Naive B cell (primary cell): ENCODE measurements at places on chromosomes 1 and 21. TPM values are rescaled to one million over a fixed set of nuclear protein-coding genes. Genes with fewer than 3 reads are reported as not detected.

DNA sequence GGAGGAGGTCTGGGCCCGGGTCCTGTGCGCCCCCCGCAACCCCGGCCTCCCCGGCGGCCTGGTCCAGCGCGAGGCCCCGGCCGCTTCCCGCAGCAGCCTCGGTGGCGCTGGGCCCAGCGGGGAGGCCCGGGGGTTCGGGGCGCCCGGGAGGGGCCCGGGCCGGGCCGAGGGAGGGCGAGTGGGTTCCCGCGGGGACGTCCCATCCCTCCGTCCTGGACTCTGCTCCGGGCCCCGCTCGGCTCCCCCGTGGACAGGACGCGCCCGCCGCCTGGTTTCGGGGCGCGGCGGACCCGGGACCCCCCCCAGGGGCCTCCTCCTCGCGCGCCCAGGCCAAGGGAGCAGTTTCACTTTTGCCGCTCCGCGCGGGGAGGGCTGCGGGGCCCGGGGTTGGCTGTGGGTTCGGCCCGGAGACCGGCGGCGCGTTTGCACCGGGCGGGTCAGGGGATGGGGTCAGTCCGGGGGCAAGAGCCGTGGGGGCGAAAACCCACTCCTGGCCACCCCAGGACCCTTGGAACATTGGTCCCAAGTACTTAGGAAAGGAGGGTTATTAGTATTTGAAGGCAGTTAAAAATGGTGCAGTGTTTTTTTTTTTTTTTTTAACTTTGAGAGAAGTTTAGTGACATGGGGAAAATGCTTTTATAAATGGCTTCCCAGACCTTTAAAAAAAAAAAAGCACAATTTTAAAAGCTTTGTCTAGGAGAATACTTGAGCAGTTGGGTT, 677 bp downstream of the AGPAT3 start:
- H3K4me3 ChIP-seq = peak overlapping the region; percentile 91
- no peak overlapping the region for H3K27ac ChIP-seq
- H3K4me1 ChIP-seq = peaks cover 51% of the 10 kb centered on the region
- DNase-seq = peak; percentile 60
- H3K27me3 ChIP-seq = no peaks in the 10 kb centered on the region

GRCh38 chr21:44912158-44912473, 8.6 kb downstream of the ITGB2 start:
- H3K4me1 ChIP-seq = peaks cover 57% of the 10 kb centered on the region
- peaks cover 5% of the 10 kb centered on the region for H3K36me3 ChIP-seq
- peak overlapping the region; percentile 82 for H3K27ac ChIP-seq
- no peaks in the 10 kb centered on the region for H3K27me3 ChIP-seq
- H3K4me3 ChIP-seq = peak overlapping the region; percentile 74

GRCh38 chr1:19363536-19364152, 51.5 kb downstream of the SLC66A1 start:
- no peak overlapping the region for H3K27ac ChIP-seq
- H3K4me3 ChIP-seq = no peak overlapping the region
- H3K4me1 ChIP-seq = peaks cover 16% of the 10 kb centered on the region
- no peaks in the 10 kb centered on the region for H3K27me3 ChIP-seq

GRCh38 chr21:29407571-29407970, 108.8 kb downstream of the BACH1 start:
- H3K27ac ChIP-seq = peak overlapping the region; percentile 58
- peaks cover 6% of the 10 kb centered on the region for H3K4me1 ChIP-seq
- H3K27me3 ChIP-seq = no peaks in the 10 kb centered on the region
- no peak overlapping the region for H3K4me3 ChIP-seq
- H3K36me3 ChIP-seq = no peaks in the 10 kb centered on the region
- DNase-seq = no peak

The SMPDL3B gene
- polyA plus RNA-seq = not detected

The PADI1 gene
- not detected for polyA plus RNA-seq

DNA sequence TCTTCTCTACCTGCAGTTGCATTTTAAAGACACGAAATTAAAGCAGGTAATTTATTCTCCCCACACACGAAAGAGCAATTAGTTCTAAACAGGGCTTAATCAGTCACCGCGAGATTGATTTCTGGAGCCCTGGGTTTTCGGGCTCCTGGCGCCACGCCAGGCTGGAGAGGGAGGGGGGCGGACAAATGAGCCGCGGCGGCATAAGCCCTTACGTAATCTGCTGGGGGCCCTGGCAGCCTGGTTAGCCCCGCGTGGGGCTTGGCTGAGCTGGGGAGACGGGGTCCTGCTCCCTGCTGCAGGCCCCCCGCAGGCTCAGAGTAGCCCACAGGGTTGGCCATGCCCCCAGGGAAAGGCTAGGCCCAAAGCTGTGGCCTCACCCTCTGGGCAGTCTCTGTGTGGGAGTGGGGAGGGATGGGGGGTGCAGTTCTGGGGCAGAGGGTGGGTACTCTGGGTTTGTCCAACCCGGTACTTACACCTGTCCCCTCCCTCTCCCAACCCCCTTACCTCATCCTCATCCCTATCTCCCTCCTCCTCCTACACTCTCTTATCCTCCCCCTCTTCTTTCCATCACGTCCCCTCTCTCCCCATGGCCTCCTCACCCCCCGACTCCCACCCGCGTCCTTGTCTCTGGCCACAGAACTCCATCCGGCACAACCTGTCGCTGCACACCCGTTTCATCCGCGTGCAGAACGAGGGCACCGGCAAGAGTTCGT, 19.9 kb downstream of the FOXO6 start:
- peaks cover 56% of the 10 kb centered on the region for H3K27me3 ChIP-seq
- peak overlapping the region; percentile 95 for H3K4me3 ChIP-seq
- peaks cover 5% of the 10 kb centered on the region for H3K36me3 ChIP-seq
- peaks cover 31% of the 10 kb centered on the region for H3K4me1 ChIP-seq
- DNase-seq = no peak

The SLC2A1 gene
- polyA plus RNA-seq = 58.4 TPM

DNA sequence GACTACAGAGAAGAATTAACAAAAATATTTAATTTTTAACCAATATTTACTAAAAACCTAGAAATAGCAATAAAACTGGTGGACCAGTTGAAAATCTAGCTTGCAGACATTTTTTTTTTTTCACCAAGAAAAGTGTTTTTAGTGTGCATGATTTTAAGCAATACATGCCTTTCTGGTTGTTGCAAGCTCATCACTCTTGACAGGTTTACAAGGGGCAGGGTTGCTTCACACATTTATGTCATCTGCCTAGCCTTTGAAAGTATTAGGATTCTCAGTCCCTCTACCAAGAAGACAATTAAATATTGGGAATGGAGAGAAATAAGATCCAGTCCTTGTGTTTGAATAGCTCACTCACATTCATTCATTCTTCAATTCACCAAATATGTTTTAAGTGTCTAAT, 53.8 kb upstream of the LYPLAL1 start:
- peaks cover 10% of the 10 kb centered on the region for H3K27me3 ChIP-seq
- no peak overlapping the region for H3K4me3 ChIP-seq
- no peak overlapping the region for H3K27ac ChIP-seq

The UBL4B gene
- not detected for polyA plus RNA-seq

The MSH4 gene
- not detected for polyA plus RNA-seq

DNA sequence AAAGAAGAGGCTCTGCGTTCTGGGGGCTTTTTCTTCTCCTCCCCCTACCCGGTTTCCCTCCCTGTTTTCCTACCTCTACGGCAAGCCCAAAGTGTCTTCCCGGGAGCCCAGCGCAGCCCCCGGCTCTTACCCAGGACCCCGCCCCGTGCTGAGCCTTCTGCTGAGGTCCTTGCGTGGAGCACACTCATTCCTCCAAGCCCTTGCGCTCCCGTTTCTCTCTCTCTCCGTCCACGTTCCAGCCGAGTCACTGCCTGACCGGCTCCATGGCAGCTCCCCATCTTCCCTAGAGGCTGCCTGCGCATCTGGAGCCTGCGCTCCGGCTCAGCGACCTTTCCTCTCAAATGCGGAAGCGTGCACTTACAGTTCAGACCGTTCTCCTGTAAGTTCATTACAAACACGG, 24.9 kb upstream of the PDXK start:
- H3K27ac ChIP-seq = no peak overlapping the region
- no peaks in the 10 kb centered on the region for H3K4me1 ChIP-seq
- H3K36me3 ChIP-seq = peaks cover 18% of the 10 kb centered on the region
- H3K27me3 ChIP-seq = no peaks in the 10 kb centered on the region

The PODN gene
- polyA plus RNA-seq = not detected

DNA sequence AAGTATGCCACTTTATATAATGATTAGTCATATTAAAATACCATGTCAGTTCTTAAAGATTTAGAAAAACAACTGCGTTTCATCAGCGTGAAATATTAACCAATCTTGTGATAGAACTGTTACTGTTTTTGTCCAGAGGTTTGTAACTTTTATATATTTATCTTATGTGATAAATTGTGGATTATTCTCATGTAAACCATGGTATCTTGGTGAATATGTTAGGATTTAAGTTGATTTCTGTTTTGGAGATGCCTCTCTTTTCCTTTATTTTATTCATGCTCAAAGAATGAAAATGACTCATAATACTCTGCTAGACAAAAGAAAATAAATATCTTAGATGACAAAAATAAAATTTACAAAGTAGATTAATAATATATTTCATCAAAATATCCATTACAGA, 88.4 kb downstream of the ADGRL4 start:
- H3K27ac ChIP-seq = no peak overlapping the region
- DNase-seq = no peak
- H3K36me3 ChIP-seq = no peaks in the 10 kb centered on the region
- H3K4me3 ChIP-seq = no peak overlapping the region
- H3K27me3 ChIP-seq = peaks cover 3% of the 10 kb centered on the region
- H3K4me1 ChIP-seq = no peaks in the 10 kb centered on the region

- H3K4me3 ChIP-seq = no peak overlapping the region
- peaks cover 13% of the 10 kb centered on the region for H3K36me3 ChIP-seq
- H3K27me3 ChIP-seq = no peaks in the 10 kb centered on the region
- no peaks in the 10 kb centered on the region for H3K4me1 ChIP-seq
- H3K27ac ChIP-seq = no peak overlapping the region
Measured at GRCh38 chr1:39852214-39852791, 31.0 kb downstream of the TRIT1 start.

GRCh38 chr1:118204648-118205047, 19.6 kb upstream of the SPAG17 start:
- no peaks in the 10 kb centered on the region for H3K36me3 ChIP-seq
- no peak overlapping the region for H3K27ac ChIP-seq
- H3K4me3 ChIP-seq = no peak overlapping the region
- H3K27me3 ChIP-seq = no peaks in the 10 kb centered on the region

- DNase-seq = peak; percentile 87
- peaks cover 2% of the 10 kb centered on the region for H3K36me3 ChIP-seq
Measured at GRCh38 chr1:155609515-155610256, at the start of gene MSTO1. Gene MSTO1 (plus strand): TSS chr1:155610218. CDS start chr1:155610249, 31 bp downstream.
